ENCODE measurements at places on chromosomes 3 and 15.

GRCh38 chr3:36774052-36774451 lies 9.7 kb upstream of the DCLK3 start:
- peak; percentile 61 for DNase-seq

GRCh38 chr3:42751609-42752008 lies 21.4 kb downstream of the CCDC13 start:
- DNase-seq, result no peak

GRCh38 chr3:108493862-108494261 lies 16.5 kb downstream of the MYH15 start:
- DNase-seq, result no peak

- peak; percentile 3 for DNase-seq
Measured at GRCh38 chr3:101311676-101312075, 8.7 kb downstream of the IMPG2 start.

GRCh38 chr15:44087578-44088465 lies 107.2 kb downstream of the FRMD5 start:
- DNase-seq, result peak; percentile 93

DNA sequence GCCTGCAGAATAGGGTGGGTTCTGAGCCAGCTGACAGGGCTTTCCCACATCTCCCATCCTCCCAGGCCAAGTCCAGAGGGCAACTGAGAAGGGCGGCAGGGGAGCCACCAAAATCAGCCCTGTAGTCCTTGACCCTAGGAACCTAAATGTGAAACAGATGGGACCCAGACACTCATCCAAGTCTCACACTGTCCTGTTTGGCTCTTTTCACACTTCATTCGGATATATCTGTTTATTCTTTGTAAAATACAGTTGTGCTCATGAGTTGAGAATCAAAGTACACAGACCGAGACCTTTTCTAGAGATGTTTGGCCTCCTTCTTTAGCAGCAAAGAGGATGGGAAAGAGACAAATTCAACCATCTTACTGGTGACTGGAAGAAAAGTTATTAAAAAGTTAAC lies 348.4 kb downstream of the MECOM start:
- no peak for DNase-seq

DNA sequence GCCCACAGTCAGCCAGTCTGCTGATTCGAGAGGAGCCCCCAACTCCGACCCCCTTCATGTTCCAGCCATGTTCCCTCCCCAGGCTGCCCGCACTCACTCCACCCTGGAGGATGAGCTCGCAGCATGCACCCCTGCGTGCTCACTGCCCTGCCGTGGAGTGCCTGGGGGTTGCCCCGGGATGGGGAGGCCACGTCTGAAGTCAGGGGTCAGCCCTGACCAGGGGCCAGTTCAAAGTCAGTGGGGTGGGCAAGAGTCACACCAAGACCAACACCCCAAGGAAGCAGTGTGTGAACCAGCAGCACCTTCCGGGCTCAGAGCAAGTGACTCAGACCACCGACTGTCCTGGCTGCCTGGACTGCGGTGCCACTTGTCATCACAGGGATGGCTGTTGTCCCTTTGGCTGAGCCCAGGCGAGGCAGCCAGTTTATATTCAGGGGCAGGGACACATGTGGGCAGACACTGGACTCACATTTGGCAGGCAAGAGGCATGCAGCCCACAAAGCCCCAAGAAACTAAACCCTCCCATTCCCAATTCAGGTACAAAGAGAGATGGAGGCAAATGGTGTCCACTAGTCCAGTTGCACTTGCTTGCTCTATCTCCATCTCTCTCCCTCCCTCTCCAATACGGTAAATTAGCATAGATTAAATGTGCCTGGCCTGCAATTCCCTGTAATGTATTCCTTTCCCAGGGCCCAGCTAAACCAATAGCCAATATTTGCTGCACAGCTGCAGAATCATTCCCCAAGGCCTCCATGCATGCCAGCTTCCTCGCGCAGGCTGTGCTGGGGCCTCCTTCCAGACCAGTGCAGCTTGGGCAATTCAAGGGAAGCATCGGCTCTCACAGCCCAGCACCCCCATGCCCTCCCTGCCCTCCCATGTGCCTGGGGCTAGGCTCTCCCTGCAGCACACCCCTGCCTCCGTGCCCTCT lies 135.7 kb upstream of the IQSEC1 start:
- no peak for DNase-seq

GRCh38 chr3:182405759-182406158 lies 387.5 kb upstream of the ATP11B start:
- no peak for DNase-seq

GRCh38 chr15:55764398-55764797 lies 21.4 kb upstream of the PRTG start:
- DNase-seq, result no peak

GRCh38 chr3:151391720-151392119 lies 7.2 kb upstream of the P2RY12 start:
- no peak for DNase-seq

GRCh38 chr15:99447497-99448371 lies 118.0 kb upstream of the MEF2A start:
- DNase-seq, result no peak

- DNase-seq, result no peak
Measured at GRCh38 chr3:130509008-130509407, 8.0 kb upstream of the COL6A6 start.

All from fibroblast of upper back skin (primary cell).